ENCODE measurements at places on chromosomes 6 and 20.

DNA sequence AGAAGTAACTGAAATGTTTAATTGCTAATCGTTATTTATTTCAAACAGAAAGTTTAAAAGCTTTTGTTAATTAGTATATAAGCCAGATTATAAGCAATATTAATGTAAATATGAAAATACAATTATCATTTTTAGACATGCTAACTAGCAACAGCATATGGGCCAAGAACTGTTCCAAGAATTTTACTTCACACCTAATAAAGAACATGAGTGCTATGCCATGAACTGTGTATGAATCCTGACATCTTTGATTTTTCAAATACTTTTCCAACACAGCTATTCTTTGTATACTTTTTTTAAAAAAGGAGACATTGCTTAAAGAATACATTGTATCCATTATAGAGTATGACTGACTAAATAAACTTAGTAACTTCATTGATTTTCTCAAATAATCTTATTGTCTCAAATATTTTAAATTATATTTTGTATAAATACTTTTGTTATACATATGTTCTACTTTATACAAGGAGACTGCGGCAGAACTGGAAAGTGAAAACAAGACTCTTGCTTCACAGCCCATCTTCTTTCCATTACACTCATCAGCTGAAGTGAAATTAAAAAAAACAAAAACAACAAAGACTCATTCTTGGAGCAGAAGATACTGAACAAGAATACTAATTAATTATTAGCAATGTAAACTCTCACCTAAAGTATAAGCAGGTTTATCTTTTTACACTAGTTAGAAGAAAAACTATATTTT, 89.9 kb downstream of the EPHA7 start:
- no peak for DNase-seq

GRCh38 chr6:40986364-40986763, 52.7 kb downstream of the UNC5CL start:
- no peak for DNase-seq

DNA sequence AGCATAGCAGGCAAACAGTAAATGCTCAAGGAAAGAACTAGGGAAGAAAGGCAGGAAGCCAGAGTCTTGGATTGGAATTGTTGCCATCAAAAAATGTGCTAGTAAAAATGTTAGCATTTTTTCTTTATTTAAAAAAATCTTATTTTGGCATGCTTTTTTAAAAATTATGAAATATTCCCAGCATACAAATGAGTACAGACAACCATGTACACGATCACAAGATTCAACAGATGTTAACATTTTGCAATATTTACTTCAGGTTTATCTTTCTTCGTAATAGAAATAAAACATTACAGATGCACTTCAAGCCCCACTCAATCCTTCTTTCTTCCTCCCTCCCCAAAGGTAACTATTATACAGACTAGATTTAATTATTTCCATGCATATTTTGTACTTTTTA, 27.4 kb upstream of the NOP56 start:
- DNase-seq: no peak

DNA sequence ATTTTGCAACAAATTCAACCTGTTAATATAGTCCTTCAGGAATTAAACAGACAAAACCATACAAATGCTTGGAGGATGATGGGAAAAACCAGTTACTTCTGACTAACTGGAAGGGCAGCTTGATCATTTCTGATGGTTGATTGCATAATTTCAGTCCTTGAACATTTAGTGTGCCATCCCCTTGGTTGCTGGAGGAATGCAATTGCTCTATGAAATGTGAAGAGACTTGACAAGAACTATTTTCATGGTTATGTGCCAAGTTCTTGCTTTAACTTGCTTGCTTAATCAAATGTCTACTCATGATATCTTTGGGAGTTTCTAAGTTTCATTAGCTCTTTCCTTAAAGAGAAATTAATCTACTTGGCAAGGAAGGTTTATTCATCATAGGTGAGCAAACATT, 45.2 kb downstream of the ANKEF1 start:
- no peak for DNase-seq

GRCh38 chr20:46260480-46260879, 47.8 kb downstream of the CDH22 start:
- no peak for DNase-seq

- DNase-seq: no peak
Observed at GRCh38 chr6:8845690-8846089, 410.3 kb upstream of the SLC35B3 start.

DNA sequence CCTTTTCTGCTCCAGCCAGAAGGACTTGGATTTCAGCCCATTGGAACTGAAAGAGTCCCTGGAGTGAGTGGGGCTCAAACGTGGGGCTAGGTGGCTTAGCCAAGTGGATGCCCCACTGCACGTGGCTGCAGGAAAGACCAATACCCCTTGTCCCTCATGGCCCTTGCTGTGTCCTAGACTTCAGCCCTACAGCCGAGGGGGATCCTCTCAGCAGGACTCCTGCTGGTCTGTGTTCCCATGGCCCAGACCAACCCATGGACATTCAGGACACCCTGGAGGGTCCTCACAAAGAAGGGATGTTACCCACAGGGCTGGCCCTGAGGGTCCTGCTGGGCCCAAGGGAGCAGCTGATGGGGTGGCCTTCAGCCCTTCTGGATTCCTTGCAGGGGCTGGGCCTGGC, 30.0 kb upstream of the PHACTR3 start:
- no peak for DNase-seq

GRCh38 chr20:46246559-46246958, 61.7 kb downstream of the CDH22 start:
- DNase-seq: no peak

GRCh38 chr6:125959041-125959440, 2.5 kb downstream of the HINT3 start:
- DNase-seq: no peak

DNA sequence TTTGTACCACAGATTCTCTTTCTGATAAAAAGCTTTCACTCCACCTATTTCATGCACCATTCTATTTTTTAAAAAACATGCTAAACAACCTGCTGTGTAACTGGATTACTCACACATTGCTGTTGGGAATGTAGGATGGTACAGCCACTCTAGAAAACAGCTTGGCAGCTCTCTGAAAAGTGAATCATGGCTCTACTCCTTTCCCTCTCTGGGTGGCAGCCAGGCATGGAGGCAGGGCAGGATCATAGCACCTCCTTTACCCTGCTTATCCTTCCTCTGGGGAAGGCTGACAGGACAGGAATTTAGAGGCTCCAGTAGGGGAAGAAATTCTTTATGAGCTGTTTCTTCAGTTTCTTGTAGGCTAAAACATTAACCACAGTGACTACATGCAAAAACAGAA, 6.7 kb upstream of the VNN2 start:
- no peak for DNase-seq

Measured in aorta (tissue), 5 donors.